ENCODE measurements at places on chromosomes 7 and 10. TPM values are rescaled to one million over a fixed set of nuclear protein-coding genes. Genes with fewer than 3 reads are reported as not detected.

GRCh38 chr10:86857128-86857721 is 100.2 kb downstream of the MMRN2 start:
- DNase-seq = no peak

The STRIP2 gene
- 28.3 TPM for total RNA-seq

GRCh38 chr7:15751191-15751701 is 64.8 kb upstream of the MEOX2 start:
- no peak for DNase-seq

DNA sequence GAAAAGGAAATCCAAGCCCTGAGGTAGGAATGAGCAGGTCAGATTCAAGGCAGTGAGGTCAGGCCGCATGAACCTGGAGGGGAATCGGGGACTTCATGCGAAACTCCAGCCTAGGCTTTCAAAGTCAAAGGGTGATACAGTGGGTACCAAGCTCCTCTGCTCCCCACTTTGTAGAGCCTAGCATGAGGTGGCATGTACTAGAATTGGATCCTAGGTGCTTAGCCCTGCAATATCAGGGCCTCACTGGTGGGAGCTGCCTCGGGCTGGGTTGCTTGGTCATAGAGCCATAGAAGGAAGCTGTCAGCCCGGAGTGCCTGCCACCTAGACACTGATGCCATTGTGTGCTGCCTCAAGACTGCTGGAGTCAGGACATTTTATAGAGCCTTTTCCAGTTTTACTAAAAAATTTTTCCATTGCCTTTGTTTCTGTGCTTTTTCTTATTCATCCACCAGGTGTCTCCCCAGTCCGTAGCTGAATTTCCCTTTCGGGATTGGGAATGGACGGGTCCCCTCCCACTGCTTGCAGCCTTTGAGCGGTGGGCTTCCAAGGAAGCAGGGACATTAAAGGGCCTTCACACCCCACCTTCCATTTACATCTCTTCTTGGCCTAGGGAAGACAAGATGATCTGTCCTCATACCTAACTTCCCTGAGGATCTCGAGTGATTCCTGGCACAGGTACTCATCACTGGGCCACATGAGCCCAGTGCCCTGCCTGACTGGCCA is 5.5 kb upstream of the LZTS2 start:
- no peak for DNase-seq

DNA sequence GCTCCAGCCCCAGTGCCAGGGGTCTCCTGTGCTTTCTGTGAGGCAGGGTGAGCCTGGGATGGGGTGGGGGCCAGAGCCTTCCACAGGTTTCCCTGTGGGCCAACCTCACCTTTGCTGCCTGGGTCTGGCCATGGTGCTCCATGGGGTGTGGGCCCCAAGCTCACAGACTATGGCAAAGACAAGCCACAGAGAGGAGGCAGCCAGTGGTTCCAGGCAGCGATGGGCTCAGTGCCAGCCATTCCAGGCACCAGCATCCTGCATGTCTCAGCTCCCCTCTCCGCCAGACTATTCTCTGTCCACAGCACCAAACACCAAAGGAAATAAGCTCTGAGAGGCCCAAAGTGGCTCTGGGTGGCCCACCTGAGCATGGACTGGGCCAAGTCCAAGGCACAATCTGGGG is 133.5 kb downstream of the PTPN20 start:
- no peak for DNase-seq

The STAG3 gene
- 12.9 TPM for total RNA-seq
